T1000 (cell line): ENCODE measurements at places on chromosomes 13 and 19.

DNA sequence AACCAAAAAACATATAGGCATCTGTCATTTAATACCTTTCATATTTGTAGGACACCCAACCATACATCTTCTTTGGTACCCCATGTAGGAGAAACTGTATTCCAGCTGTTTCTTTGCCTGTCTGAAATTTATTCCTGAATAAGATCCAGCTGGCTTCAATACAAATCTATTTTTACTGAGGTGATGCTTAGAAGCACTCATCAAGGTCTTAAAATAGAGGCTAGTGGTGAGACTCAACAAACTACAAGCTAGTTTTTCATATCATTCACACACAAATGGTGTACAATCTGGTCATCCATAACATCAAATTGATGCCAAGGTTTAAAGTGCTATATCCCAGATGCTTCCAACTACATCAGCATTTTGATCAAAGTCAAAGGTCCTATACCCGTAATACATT lies 1071.3 kb upstream of the MIR17HG start:
- DNase-seq, result no peak

- no peak for DNase-seq
Observed at GRCh38 chr13:110925023-110925612, 10.2 kb upstream of the ANKRD10 start.

- DNase-seq, result no peak
Observed at GRCh38 chr13:113783966-113784644, 25.1 kb downstream of the TMEM255B start.

DNA sequence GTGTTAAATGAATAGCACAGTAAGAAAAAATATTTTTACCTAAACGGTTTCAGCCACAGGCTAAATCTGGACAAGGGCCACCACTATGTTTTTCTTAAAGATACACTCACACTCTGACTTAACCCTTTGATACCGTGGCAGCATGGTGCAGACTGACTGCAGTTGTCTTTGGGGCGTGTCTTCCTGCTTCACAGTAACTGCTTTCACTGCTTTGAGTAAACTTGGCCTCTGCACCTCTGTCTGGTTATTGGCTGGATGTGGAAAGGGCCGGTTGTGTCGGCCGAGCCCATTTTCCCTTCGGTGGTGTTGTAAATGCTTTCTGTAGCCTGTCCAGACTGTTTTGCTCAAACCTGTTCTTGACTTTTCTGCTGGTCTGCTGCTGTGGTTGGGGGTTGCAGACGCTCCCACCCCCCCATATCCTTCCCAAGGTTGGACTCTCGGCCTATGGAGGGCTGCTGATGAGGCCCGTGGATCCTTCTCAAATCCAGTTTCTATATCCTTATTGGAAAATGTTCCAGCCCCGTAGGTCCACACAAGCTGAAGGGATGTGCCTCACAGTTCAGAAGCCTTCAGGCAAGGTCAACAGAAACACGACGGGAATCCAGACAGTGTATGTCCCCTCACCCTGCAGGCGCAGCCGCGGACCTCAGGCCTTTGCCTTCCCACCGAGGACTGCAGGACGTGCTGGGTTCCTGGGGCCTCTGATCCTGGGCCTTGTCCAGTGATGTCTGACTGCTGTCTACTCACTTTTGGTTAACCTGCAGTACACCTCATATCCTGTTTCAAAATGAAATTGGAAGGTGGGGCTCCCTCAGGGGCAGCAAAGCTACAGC lies 90.2 kb upstream of the RNF113B start:
- no peak for DNase-seq

DNA sequence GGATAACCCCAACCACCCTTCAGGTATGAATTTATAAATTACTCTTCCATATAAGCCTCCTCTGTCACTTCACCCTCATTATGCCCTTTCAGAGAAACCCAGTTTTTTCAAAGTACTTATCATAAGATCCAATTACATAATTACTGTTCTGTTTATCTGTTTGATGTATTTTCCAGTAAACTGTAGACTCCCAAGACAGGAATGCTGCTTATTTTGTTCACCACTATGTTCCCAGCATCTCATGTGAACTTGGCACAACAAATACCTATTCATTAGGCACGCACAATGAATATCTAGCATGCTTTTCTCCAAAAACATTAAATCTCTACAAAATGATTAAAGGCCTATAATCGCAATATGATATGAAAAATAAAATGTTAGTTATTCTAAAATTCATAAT lies 13.2 kb downstream of the ENOX1 start:
- DNase-seq, result no peak
